Stimulated activated CD8-positive, alpha-beta memory T cell treated with anti-CD3 and anti-CD28 coated beads, Interleukin-7, amount 100 ng/mL, for 1 hour (primary cell): ENCODE measurements at places on chromosomes 3 and 15.

GRCh38 chr3:54573858-54574257 is 354.0 kb downstream of the LRTM1 start:
- no peak for DNase-seq

GRCh38 chr3:189602471-189602870 is 28.7 kb upstream of the TP63 start:
- no peak for DNase-seq

GRCh38 chr15:40439461-40439959 is 1.2 kb upstream of the BAHD1 start:
- DNase-seq: no peak

- DNase-seq: no peak
Measured at GRCh38 chr3:14877469-14877868, 58.7 kb downstream of the FGD5 start.

DNA sequence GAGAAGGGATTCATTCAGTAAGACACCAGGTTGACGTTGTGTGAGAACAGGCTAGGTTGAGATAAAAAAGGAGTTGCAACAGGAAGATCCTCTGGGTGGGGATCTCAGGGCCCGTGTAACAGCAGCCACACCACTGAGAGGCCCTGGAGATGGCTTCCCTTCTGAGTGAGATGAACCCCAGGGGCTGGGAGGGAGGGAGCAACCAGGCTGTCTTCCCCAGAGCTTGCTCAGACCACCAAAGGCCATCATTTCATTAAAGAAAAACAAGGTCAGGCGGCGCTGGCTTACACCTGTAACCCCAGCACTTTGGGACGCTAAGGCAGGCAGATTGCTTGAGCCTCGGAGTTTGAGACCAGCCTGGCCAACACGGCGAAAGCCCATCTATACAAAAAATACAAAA is 187.7 kb downstream of the ATP10A start:
- DNase-seq: no peak

GRCh38 chr15:50979041-50979440 is 70.6 kb downstream of the AP4E1 start:
- no peak for DNase-seq

DNA sequence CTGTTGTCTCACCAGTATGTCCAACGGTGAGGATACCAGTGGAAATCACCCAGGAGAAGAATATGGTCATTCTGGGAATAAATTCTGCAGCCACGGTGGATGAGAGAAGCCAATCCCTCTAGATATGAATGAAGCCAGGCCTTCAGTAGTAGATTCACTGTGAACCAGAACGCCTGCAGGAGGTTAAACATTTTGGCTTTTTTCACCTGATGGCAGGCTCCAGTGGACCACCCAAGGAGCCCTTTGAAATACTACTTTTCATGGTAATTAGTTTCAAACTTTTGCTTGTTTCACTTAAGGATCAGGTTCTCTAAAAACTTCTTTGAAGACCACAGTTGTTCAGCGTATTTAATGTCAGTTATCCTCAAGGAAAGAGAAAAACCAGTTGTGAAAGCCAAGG is 353.4 kb downstream of the RORA start:
- DNase-seq: no peak

DNA sequence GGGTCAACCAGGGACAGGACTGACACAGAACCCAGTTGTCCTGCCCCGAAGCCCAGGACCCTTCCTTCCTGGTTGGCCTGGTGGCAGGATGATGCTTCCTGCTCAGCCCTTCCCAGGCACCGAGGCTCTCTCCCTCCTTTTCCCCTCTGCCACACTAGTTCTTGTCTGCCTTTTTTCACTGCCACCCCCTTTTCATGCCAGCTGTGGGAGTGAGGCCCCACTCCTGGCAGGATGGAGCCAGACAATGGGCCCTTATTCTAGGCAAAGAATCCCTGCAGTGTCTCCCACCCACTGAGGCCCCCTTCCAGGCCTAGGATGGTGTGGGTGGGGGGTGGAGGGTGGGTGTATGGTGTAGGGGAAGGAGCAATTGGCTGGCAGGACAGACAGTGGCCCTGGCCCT is 1.1 kb upstream of the SCAMP5 start:
- no peak for DNase-seq
